ENCODE measurements at places on chromosomes 3 and 15.

DNA sequence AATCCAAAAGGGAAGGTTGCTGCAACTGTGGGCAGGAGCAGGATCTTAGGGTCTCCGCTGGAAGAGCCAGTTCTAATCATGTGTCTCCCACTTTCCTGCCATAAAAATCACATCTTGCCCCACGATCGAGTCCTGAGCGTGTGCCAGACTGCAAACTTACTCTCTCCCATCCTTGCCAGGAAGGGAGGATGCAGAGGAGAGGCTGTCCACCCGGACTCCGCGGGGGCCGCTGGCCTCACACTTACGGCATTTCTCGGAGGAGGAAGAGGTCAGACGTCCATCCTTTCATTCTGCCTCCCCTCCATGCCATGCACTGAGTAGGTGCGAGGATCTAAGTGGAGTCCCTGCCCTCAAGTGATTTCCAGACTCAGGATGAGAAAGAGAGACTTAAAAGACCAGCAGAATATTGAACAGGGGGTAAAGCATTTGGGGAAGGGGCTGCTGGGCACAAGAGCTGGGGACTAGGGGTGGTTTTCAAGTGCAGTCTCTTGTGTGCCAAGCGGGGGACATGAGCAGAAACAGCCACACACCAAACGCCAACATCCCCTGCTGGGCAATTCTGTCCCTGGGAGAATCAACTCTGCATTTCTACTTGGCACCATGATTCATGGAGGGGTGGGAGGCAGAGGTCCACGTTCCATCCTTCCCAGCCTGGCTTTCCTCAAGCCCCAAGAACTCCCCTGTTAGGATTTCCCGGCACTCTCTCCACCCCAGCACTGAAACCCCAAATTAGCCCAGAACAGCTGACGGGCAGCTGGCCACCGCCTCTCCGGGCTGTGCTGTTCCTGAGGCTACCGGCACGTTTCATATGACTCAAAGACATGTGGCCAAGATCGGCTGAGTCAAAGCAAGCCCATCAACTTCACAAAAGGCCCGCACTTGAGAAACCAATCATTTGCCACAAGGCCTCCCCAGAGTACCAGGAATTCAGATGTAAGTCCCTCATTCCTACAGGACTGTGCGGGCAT lies 11.6 kb downstream of the OXTR start:
- no peak for DNase-seq

DNA sequence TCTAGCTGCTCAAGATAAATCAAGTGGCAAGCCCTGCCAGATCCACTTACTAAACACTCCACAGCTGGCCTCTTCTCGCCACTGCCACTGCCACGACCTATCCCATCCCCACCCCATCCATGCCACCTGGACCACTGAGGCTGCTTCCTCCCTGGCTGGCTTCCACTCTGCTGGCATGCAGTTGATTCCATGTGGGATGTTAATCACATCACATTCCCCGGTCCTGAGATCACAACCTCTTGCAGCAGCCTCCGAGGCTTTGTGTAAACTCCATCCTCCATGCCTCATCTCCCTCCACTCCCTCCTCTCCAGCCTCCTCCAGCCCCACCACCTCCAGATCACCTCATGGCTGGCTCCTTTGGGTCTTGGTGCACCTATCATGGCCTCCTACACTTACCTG lies 7.7 kb downstream of the NCKIPSD start:
- no peak for DNase-seq

DNA sequence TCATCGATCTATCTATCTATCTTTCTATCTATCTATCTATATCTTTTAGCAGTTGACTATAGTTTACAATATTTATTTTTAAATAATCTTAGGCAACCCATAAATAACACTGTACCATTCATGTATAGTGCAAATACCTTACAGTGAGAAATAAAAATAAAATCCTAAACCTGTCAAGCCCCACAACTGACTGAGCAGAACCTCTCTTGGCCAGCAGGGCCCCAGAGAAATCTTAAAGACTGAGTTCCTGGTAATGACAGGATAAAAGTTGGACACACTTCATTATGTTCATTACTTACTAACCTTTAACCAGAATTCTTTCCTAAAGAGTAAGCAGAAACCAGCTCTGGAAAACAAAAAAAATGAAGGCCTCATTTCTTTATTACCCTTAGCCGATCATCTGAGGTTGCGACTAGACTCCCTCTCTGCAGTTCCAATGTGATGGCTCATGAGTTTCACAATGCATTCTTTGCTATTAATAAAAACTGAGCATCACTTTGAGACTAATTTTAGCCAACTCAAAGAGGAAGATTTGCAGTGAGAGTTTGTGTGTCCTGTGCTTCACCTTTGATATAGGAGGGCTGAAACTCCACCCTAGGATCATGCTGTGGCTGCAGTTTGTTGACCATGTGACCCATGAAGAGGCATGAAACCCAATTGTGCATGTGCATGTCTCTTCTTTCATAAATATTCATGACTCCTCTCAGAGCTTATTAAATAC lies 1072.0 kb downstream of the NSUN3 start:
- DNase-seq = no peak

- no peak for DNase-seq
Measured at GRCh38 chr15:56891852-56892440, 26.5 kb upstream of the TCF12 start.

DNA sequence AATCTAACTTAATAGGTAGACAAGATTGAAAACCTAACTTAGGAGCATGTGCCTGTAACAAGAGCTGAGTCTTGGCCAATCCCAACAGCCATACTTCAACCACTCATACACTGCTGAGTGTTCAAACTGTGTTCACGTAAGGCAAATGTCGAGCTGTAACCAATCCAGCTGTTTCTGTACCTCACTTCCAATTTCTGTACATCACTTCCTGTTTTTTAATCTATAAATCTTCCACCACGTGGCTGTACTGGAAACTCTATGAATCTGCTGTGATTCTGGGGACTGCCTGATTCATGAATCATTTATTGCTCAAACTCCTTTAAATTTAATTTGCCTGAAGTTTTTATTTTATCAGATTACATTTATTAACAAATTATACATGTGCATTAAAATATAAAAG lies 44.6 kb upstream of the NEDD4 start:
- DNase-seq = no peak

GRCh38 chr3:131326307-131326706 lies 55.3 kb upstream of the NUDT16 start:
- DNase-seq = peak; percentile 12

DNA sequence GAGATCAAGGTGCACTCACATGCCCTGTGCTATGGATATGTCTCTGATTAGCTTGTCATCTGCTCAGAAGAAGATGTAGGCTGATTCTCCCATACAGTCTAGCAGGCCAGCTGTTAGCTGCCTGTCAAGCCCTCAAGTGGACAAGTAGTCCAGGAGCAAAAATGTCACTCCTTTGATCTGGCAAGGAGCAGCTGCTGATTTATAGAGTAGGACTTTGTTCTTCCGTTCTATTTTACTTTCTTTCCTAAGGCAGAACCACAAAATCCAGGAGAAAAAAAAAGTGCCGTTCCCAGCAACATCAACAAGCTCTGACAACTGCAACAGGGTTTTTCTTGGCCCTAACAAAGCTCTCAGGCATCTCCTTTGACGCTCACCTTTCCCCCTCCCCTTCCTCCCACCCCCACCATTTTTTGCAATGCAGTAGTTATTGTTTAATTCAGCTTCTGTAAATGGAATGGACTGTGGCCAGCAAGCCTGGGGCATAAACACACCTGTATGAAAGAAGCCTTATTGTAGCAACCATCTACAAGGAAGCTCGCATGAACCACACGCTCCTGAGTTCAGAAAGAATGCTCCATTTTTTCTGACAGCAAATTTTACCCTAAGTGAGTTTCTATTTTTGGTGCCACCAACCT lies 196.3 kb downstream of the MEIS2 start:
- peak; percentile 58 for DNase-seq

GRCh38 chr15:57150066-57150865 lies 226.0 kb upstream of the CGNL1 start:
- no peak for DNase-seq

DNA sequence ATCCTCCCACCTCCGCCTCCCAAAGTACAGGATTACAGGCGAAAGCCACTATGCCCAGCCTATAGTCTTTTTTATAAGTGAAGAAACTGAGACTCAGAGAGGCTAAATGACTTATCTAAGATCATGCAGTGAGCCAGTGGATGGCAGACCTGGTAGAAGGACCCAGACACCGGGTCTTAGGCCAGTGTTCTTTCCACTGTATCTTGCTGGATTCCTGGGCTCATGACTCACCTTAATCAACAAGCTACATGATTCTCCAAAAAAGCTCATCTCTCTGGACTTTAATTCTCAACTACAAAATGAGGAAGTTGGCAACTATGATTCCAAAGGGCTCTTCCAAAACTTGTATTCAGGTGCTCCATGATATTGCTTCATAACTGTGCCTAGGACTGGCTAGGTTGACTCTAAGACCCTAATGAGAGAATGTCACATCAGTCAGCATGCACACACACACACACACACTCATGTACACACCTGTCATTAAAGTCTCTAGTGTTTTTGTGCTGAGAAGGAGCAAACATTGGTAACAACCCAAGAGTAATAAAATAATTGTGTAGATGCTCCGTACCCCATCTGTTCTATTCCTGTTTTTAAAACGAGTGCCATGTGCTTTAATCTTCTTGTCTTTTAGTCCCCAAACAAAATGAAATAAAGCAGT lies 89.7 kb upstream of the SLC4A7 start:
- no peak for DNase-seq

- no peak for DNase-seq
Measured at GRCh38 chr15:36826948-36827347, 247.5 kb downstream of the CDIN1 start.

DNA sequence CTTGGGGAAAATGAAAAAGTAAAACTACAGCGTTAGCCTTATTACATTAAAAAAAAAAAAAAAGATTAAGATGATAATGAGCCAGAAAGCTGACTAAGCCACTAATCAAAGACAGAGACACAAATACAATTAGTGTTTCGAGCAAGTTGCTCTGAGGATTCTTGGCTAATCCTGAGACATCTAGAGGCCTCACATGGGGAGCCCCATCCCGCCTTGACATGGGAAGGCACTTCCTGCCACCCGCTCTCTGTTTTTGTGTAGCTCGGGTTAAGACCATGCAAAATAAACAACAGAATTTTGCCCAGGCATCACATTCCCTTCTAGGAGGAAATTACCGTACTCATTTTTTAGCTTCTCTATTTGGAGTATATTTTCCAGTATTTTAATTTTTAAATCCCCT lies 15.3 kb downstream of the HESX1 start:
- DNase-seq = no peak

- DNase-seq = no peak
Measured at GRCh38 chr3:30141178-30141581, 465.2 kb upstream of the TGFBR2 start.

DNA sequence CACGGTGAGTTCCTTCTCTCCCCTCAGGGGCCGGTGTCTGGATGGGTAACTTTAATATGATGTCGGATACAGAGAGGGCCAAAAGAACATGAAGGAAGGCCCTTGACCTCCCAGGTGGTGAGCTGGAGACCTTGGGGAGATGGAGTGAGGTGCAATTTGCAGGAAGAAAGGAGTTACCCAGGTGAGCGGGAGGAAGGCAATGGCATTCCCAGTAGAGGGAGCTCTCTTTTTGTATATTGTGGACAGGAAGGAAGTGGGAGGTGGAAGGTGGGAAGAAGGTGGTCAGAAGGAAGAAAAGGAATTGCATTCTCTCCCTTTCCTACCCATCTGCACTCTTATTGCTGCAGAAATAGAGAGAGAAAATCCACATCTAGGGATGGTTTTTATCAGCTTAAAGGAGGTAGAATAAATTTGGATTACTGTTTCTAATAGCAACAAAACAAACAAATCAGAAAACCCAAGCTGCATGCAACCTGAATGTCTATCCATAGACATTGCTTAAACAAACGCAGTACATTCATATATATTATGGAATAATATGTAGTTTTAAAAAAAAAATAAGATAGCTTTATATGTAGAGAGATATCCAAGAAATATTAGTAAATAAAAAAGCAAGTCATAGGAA lies 169.0 kb upstream of the TSC22D2 start:
- peak; percentile 59 for DNase-seq

DNA sequence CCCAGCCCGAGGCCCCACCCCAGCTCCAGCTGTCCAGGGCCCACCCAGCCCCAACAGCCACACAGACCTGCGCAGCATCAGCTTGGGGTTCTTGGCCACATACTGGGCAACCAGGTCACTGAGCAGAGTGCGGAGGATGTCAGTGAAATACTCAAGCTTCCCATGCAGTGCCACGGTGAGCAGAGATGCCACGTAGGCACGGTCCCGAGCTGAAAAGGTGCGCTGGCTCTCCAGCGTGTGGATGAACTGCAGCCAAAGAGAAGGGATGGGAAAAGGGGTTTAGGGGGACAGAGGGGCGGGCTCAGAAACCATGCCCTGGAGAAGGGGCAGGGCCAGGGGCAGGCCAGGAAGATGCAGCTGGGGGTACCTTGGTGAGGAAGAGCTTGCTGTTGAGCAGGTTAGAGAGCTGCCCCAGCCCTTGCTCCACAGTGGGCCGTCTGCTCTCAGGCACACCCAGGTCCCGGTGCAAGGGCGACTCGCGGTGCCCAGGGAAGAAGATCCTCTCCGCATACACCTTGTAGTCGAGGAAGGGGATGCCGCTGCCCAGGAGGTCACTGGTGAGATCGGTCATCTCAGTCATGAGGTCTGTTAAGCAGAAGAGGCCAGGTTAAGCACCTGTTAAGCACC lies 17.4 kb downstream of the PLXNB1 start:
- no peak for DNase-seq

DNA sequence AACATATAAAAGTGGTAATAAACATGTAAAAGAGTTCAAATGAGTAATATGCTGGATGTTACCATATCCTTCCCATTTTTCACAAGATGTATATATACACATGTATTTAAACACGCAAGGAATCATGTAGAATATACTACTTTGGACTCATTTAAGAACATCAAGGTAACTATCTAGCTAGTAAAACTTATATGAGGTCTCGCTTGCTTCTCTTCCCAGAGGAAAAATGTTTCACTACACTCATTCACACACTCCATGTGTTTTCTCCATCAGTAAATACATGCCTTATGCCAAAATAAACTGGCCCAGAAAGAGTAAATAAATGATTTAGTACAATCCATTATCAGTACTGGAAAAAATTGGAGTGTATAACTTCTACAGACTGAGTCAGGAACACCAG lies 229.2 kb upstream of the MME start:
- no peak for DNase-seq

DNA sequence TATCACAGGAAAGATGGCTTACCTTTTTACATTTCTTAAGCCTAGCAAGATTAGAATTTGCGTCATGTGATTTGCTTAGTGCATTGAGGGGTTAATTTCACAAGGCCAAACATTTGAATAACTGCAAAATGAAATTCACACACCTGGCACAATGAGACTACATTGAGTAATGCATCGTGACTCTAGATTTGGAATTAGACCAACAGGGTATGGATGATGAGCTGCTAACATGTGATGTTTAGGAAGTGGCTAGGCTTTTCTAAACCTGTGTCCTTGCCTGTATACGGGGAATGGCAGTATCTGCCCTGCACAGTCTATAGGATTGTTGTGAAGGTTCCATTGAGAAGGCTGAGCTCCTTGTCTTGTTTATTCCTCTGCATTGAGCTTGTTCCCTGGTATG lies 160.1 kb downstream of the MFSD1 start:
- DNase-seq = no peak

DNA sequence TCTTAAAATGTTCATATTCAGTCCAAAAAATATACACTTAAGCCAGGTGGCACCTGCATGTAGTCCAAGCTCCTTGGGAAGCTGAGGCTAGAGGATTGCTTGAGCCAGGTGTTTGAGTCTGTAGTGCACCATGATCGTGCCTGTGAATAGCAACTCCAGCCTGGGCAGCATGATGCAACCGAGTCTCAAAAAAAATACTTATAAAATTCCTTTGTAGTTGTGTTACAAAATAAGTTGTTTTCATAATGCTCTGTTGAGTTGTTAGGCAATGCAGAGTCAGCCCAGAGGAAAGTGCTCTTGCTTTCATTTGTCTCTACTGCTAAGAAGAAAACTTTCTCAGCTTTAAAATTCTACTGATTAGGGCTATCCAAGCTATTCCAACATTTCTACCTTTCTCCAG lies 442.8 kb upstream of the ARRDC4 start:
- DNase-seq = no peak
